ENCODE measurements at places on chromosomes 6 and 20.

GRCh38 chr6:72371473-72371872 lies 250.4 kb upstream of the KCNQ5 start:
- no peak for DNase-seq

DNA sequence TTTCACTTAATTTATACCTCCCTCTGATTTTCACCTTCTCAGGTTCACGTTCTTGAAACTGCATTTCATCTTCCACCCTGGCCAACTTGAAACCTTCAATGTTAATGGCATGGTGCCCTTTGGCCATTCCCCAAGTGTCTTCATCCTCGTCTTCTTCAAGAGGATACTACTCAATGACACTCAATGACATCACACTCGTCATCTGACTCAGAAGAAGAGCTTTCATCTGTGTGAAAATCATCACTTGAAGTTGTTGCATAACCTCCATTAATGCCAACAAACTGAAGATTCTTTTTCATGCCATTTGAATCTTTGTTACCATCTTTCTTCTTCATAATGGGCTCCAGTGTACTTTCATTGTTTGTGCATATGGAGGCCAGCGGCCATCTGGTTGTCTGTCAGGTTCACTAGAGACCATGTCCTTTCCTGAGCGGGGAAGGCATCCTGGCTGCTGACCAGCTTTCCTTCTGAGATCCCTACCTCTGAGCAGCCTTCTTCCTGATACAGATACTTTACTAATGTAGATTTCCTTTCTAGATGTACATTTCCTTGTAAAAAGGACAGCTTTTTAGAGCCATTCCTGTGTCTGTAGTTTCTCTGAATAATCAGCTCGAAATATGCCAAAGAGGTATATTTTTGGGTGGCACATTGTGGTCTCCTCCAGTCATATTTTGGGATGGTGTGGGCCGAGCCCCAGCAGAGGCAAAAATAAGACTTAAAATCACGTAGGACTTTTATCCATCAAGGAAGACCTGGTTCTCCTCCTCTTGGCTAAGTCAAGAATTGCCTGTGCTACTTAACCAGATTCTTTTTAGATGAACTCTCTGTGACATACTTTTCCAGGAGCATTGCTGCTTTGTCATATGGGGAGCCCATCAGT lies 21.3 kb downstream of the TRMT6 start:
- no peak for DNase-seq

GRCh38 chr6:72894091-72894490 lies 272.2 kb downstream of the KCNQ5 start:
- no peak for DNase-seq

DNA sequence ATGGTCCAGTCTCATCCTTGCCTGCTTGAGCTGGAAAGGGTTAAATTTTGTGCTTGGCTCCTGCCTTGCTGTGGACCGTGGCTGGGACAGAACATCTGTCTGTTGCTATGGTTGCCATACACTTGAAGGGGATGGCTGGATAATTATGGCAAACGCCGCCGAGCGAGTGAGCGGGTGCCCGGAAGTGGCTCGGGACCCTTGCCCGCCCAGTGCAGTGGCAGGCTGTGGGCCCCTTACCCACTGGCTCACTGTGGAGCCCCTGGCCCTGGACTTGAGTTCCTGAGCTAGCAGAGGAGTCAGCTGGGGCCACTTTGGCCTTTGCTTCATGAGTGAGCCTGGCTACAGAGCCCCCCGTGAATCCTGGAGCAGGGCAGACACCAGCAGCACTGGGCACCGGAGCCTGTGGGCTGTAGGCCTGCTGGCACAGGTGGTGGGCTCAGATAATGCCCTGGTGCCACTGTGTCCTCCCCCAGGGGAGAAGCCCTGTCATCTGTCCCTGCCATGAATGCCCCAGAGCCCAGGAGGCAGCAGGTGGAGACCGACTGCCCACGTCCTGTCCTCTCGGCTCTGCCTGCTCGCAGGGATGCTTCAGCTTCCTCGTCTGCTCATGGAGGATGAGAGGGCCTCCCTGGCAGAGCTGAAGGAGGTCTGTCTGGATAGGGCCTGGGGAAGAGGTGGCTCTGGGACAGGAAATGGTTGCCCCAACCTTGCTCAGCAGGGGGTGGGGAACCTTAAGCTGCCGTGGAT lies 25.5 kb upstream of the NOL4L start:
- DNase-seq: no peak

DNA sequence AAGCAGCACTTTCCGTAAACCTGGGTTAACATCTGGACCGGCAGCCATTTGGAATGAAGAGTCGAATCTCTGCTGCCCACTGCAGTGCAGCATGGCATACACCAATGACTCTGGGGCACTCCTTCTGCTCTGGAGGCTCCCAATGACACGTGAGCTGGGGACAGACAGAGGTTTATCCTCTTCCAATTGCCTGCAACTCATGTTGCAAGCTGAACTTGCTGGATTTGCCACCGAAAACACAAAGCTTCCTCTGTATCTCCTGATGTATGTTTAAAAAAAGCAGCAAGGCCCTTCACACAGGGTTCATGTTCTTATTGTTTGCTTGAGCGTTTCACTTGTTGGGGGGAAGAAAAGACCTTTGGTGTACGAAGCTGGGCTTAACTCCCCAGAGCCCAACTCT lies 10.8 kb downstream of the NCOA5 start:
- DNase-seq: no peak

Data from stimulated activated CD4-positive, alpha-beta T cell treated with anti-CD3 and anti-CD28 coated beads, Interleukin-2, amount 100 ng/mL, for 24 hours (primary cell).